ENCODE measurements at places on chromosomes 16 and 17.

DNA sequence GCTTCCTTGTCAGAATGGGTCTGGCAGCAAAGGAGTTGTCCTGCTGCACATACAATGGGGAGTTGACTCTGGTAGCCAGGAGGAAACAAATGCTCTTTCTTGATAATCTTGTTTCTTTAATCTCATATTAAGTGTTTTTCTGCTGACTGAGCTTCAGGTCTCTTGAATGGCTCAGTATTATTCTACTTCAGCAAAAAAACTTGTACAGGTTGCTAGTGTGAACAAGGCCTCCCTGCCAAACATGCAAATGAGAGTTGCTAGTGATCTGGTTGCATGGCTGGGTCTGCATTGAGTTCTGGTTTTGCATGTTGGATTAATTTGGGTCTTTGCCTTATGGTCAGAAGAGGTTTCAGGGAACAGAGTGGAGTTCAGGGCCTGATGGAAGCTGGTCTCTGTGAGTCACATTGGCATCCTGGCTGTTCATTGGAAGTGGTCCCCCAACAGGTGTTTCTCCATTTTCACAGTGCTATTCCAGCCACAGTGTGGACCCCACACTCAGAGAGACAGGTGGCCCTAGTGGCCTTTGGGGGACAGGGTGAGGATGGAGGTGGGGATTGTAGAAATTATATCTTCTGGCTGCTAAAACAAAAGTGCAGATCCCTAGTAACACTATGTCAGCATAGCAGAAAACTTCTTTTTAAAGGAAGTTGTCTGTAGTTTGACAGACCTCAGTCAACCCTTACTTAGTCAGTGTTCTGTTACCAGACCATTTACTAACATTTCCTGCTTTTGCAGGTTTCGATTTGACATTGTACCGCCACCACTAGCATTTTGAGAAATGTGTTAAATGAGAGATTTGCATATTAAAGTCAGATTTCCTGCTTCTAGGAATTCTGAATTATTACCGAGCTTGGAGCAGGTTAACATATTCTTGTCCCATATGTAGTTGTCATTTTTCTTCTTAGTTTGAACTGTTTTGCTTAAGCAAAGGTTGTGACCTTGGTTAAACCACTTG, 47.1 kb downstream of the EPN2 start:
- DNase-seq = no peak

DNA sequence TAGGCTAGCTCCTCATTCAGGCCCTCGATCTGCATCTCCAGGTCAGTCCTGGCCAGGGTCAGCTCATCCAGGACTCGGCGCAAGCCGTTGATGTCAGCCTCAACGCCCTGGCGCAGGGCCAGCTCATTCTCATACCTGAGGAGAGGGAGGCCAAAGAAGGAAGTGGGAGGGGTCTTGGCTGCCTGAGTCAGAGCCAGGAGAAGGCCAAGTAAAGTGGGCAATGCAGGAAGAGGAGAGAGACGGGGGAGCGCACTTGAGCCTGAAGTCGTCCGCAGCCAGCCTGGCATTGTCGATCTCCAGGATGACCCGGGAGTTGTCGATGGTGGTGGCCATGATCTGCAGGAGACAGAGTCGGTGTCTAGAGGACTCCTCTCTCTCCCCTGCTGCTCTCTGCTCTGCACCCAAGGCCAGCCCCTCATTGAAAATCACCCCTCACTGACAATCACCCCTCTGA, 1.8 kb downstream of the KRT15 start:
- DNase-seq = no peak

- no peak for DNase-seq
These were observed 216.6 kb upstream of the KCNJ16 start for GRCh38 chr17:69858460-69858859.

DNA sequence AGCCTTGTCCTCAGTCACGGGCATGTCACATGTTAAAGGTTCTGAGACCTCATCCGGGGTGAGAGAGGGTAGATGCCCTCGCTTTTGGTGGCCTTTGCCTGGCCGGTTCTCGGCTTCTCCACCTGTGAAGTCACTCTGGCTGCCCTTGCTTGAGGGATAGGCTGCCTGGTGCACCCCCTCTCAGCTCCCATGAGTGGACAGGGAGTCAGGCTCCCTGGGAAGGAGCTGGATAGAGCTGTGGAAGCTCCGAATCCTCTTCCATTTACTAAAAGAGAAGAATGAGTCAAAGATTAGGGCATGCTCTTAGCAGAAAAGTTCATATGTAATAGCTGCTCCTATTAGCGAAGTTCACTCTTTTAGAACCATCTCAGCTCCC, 142.0 kb downstream of the IRX3 start:
- DNase-seq = no peak

- no peak for DNase-seq
These were observed 180.2 kb downstream of the RPTOR start for GRCh38 chr17:80724775-80725266.

DNA sequence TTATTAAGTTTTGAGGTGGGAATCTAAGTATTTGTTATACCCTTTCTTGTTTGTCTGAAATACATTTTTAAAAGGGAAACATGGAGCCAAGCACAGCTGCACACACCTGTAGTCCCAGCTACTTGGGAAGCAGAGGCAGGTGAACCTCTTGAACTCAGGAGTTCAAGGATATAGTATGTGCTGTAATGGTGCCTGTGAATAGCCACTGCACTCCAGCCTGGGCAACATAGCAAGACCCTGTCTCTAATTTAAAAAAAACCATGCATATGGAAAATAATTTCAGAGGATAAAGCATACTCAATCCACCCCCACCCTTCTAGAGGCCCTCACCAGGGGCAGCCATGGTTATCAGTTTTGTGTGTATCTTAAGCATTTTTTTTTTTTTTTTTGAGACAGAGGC, 3.4 kb upstream of the DDX19B start:
- no peak for DNase-seq

GRCh38 chr17:40705584-40705983, 2.0 kb upstream of the KRT24 start:
- no peak for DNase-seq

DNA sequence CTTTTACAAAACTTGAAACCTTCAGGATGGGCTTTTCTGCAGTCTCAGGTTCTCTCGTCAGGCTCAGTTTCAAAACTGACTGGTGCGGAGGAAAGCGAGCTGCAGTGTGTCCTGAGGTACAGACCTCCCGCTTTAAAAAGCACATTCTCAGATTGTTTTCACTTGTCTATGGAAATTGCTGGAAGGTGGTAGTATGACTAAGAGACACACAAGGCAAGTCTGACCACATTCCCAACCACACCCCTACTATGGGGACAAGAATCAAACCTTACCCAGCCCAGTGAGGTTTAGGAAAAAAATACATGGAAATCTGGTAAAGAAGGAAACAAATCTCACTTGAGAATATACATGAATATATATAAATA, 18.2 kb downstream of the SRP68 start:
- no peak for DNase-seq

DNA sequence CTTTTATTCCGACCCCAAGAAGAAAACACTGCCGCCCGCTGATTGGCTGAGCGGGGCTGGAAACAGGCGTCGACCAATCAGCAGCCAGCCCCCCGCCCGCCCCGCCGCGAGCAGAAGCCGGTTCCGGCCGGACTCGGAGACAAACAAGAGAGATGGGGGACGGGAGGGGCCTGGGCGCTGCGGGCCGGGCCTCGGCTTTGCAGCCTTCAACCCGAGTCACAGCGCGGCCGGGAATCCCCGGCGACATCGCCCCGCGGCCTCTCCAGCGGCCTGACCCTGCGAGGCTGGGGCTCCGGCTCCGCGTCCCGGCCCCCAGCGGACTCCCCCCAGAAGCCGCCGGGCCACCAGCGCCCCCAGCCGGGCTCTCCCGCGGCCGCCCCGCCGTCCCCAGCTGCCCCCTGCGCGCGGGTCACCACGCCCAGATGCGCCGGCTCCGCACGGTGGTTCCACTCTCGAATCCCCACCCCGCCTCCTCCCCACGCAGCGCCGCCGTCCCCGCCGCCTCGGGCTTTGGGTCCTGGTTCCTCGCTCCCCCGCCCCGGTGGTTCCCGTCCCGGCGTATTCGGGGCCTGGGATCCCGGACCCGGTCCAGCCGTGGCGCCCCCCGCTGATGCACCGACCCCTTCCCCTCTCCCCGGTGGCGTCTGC, 346 bp upstream of the SLC43A2 start:
- no peak for DNase-seq

GRCh38 chr16:18936727-18937340, 10.6 kb upstream of the SMG1 start:
- no peak for DNase-seq

GRCh38 chr16:9003322-9003721, 39.6 kb upstream of the USP7 start:
- peak; percentile 92 for DNase-seq

GRCh38 chr16:19517424-19518089, 4.3 kb downstream of the GDE1 start:
- DNase-seq = no peak

- DNase-seq = no peak
These were observed 205.5 kb downstream of the HS3ST3B1 start for GRCh38 chr17:14506364-14506763.

DNA sequence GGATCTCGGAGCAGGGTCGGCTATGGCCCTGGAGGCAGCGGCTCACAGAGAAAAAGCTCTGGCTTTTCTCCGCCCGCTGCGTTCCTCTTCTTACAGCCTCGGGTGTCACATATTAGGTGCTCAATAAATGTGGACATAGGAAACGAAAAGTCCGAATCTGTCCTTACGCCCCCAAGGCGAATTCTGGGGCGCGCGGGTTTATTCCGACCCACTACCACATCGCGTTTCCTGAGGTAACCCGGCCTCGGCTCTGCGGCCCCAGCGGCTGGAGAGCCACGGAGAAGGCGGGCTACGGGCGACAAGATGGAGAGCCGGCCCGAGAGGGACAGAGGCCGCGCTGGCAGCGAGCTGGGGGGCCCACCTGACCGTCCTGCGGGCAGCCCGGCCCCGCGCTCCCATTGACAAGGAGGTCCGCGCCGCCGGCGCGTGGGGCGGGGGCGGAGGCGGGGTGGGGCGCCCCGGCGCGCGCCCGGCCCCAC, 573 bp upstream of the GNAO1 start:
- DNase-seq = no peak

DNA sequence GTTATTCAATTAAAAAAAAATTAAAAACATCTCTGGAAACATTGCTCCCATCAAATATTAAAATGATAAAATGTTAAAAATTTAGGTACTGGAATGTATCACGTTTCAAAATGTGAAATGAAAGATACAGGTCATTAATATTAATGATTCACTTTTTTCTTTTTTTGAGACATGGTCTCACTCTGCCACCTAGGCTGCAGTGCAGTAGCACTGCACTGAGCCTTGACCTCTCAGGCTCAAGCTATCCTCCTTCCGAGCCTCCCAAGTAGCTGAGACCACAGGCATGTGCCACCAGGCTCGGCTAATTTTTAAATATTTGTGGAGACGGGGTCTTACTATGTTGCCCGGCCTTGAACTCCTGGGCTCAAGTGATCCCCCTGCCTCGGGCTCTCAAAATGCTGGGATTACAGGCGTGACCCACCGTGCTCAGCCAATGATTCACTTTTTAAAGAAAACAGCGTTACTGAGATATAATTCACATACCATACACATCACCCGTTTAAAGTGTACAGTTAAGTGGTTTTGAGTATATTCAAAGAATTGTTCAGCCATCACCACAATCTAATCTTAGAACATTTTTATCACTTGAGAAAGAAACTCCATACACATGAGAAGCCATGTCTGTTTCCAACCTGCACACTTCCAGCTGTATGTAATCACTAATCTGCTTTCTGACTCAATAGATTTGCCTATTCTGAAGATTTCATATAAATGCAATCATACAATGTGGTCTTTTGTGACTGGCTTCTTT, 19.1 kb upstream of the NETO2 start:
- no peak for DNase-seq

- no peak for DNase-seq
These were observed 28.9 kb upstream of the SPPL2C start for GRCh38 chr17:45815752-45816151.

DNA sequence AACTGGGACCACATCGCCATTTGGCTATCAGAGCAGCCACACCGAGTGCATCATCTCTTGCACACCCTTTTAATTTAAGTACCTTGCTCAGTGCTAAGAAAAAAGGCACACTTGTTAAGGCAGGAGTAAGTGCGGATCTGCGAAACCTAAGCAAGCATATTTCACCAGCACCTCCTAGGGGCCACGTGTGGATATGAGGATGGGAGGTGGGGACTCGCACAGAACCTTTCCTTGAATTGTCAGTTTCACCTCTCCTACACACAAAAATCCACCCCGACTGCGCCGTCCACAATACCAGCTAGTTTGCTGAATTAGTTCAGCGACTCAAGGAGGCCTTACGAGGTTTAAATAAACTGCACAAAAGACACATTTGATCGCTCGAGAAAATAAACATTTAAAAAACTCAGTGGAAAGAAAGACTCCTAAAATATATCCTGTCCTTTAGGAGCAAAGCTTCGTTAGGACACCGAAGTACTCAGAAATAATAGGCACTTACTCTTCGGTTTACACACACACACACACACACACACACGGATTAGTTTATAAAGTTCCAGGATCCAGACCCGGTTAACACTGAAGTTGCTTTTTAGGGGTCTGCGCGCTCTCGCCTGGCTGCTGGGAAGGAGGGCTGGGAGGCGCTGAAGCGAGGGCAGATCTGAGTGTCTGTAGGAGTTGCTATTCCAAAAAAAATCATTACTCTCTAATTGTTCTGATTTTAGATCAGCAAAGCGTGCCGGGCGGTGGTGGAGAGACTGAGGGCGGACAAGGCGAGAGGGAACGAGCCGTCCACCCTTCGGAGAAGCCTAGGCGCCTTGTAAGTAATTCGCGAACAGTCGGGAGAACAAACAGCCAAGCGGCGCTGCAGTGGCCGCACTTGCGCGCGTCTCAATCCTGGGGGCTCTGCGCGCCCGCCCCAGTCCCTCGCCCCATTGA, 1.0 kb upstream of the KCNJ2 start:
- DNase-seq = no peak

DNA sequence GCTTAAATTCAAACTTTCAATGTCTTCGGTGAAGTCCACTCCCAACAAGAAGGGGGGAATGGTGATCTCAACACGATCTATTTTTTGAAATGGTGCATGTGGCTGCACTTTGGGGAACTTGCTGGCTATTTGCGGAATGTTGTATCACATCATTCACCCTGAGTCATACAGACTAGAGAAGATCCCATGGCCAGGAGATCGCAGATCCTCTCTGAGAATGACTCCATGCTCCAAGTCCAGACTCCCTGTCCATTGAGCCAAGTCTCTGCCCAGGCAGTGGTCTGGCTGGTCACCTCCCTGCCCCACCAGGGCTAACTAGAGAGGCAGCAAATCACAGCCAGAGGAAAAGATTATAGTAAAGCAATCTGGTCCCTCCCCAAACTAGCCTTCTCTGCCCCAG, 120.6 kb downstream of the XYLT1 start:
- no peak for DNase-seq
